ENCODE measurements at places on chromosomes 13 and 19. TPM values are rescaled to one million over a fixed set of nuclear protein-coding genes. Genes with fewer than 3 reads are reported as not detected.

Gene KLK2
- polyA plus RNA-seq, result 0.27 TPM

Gene CEACAM7
- polyA plus RNA-seq, result not detected

Gene ABCA7
- 7.6 TPM for polyA plus RNA-seq

Gene HOMER3
- polyA plus RNA-seq, result 48.2 TPM

Gene CLDND2
- polyA plus RNA-seq, result 1.0 TPM

Gene ZNF418
- 32.8 TPM for polyA plus RNA-seq

Gene SLC25A41
- polyA plus RNA-seq, result 1.0 TPM

Gene MAST3
- 6.3 TPM for polyA plus RNA-seq

Gene WDR62
- 7.8 TPM for polyA plus RNA-seq

Gene URAD
- polyA plus RNA-seq, result not detected

Gene ZNF850
- polyA plus RNA-seq, result 5.7 TPM

GRCh38 chr13:67303661-67304333, 73.7 kb upstream of the PCDH9 start:
- DNase-seq, result no peak

DNA sequence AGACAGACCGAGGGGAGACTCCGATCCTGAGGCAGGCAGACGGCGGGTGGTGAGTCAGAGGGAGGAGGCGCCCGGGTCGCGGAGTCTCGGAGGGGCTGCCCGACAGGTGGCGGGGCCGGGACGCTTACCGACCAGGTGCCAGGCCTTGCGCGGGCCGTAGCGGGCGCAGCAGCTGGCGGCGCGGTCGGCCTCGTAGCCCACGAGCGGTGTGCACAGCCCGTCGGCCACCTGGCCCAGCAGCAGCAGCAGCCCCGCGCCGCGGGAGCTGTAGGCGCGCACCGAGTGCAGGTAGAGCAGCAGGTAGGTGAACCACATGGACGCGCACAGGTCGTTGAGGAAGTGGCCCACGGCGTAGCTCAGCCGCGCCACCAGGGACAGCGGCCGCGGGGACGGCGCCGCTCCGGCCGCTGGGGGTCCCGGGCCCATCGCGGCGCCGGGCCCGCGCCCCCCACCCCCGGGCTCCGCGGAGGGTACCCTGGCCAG, 367 bp downstream of the MFSD12 start:
- no peak for DNase-seq

DNA sequence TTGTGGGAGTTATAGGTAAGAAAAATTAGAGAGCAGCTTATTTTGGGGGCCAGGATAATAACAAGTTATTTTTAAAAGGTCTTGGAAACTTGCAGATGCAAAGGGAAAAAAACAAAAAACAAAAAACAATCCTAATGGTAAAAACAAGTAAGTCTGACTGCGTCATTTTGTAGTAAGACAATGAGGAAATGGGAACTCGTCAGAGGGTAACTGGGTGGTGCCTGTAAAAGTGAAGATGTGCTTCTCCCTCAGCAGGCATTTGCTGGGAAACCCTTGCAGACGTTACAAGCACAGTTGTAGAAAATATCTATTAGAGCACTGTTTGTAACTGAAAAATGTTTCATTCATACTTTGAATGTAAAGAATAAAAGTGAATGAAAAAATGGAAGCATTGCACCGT, 2.2 kb upstream of the TNFSF13B start:
- no peak for DNase-seq

GRCh38 chr13:21033856-21034602, 27.4 kb downstream of the LATS2 start:
- DNase-seq, result no peak

DNA sequence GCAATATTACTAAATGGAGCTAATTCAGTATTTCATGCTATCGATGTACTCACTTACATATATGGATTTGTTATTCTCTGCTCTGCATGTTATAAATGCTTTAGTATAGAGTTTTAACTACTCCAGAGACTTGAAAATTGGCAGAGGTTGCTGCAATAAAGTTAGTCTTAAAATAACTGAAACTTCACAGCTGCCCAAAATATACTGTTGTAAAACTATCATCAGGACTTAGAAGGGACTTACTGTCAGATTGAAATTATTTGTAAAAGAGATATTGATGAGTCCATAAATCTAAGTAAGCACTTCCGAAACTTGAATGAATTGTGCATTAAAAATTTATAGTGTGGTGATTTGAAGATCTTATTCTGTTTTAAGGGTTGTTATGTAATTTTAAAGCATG, 1178.2 kb upstream of the PCDH20 start:
- DNase-seq, result peak; percentile 8

- DNase-seq, result no peak
Measured at GRCh38 chr13:32298695-32299094, 16.5 kb downstream of the ZAR1L start.

- peak; percentile 90 for DNase-seq
Measured at GRCh38 chr13:79782541-79783205, 301.7 kb downstream of the NDFIP2 start.

DNA sequence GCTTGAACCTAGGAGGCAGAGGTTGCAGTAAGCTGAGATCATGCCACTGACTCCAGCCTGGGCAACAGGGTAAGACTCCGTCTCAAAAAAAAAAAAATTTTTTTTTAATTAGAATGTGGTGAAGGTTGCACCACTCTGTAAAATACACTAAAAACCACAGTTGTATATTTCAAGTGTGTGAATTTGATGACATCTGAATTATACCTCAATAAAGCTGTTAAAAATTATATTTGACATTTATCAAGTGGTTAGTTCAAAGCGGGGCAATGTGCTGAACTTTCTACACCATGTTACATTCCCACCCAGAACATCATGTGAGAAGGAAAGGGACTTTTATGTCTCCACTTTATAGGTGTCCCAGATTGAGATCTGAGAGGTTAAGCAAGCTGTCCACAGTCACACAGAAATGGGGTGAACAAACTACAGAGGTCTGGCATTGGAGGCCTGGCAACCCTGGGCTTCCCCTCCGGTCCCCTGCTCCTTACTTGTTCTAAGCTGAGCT, 5.9 kb upstream of the S1PR5 start:
- DNase-seq, result no peak

DNA sequence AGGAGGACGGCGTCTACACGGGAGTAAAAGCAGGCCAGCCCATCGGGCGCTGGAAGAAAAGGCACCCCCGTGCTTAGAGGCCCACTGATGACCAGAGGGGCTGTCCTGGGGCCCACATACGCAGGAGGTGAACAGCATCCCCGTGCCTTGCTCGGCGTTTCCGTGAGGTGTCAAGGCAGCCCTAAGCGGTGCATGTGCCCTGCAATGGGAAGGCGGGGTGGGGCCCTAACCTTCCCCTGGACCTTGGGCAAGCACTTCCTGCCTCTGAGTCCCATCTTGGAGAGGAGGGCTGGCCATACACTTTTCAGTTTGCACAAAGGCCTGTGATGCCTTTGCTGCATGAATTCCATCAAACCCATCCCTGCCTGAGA, 47.8 kb upstream of the ATP11A start:
- DNase-seq, result no peak

GRCh38 chr19:27741236-27741635, 1471.7 kb downstream of the UQCRFS1 start:
- no peak for DNase-seq

- DNase-seq, result no peak
Measured at GRCh38 chr13:52903320-52903719, 54.9 kb upstream of the PCDH8 start.

- DNase-seq, result no peak
Measured at GRCh38 chr13:65613004-65613403, 1617.1 kb downstream of the PCDH9 start.

DNA sequence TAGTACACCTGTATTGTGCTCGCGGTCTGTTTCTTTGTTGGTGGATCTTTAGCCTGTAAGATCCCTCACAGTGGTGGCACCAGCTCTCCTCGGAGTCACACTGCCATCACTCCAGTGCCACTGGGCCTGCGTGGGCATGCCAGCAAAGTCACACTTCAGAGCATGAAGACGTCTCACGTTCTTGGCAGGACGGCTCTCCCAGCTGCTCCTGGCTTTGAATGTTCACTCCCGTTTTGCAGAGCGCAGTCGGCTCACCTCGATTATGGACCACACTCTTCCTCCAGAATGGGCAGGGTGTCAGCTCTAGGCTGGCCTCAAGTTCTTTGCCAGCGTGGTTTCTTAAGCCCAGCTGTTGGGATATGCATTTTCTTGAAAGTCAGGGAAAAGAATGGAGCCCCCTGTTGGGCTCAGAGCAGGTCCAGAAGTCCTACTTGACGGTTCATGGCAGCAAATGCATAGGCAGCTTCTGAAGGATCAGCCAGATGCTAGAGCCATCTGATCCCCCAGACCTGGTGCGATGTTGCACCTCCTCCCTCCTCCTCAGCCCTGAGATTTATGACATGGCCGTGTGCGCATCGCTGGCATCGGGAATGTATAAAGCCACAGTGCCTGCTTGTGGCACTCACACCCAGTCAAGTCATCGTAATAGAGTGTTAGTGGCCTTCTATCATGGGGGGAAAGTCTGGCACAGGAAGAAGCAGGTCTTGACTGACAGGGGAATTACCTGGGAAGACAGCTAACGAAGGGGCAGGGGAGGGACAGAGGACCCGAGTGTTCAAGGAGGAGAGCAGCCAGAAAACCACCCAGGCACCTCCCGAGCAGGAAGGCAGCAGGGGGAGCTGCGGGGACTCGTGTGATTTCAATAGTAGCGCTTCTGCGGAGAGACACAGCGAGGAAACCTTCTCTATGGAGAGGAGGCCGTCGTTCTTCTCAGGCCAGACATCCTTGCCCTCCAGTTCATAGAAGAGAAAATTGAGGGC, 40.2 kb upstream of the NPAS1 start:
- peak; percentile 66 for DNase-seq

GRCh38 chr19:1725100-1726064, 27.9 kb upstream of the ONECUT3 start:
- no peak for DNase-seq

DNA sequence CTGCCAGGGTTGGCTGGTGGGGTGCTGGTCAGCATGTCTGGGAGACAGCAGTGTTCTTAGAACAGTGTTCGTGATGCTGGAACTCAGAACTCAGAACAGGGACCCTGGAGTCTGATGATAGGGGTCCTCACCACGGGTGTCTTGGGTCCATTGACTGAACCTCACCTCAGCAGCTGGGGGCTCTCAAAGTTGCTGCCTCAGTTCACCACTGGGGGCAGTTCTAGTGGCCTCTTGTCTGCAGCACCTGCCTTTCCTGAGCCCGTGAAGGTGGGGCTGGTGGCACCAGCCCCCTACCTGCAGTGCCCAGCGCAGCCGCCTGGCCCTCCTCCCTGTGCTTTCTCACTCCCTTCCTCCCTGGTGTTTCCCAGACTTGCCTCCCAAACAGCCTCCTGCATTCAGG, 28.5 kb downstream of the SAFB start:
- DNase-seq, result no peak

GRCh38 chr19:38918526-38918925, 6.5 kb upstream of the CCER2 start:
- no peak for DNase-seq

GRCh38 chr19:4575267-4576015, 16.0 kb upstream of the SEMA6B start:
- peak; percentile 68 for DNase-seq

GRCh38 chr19:39759457-39760184, 19.0 kb upstream of the LEUTX start:
- DNase-seq, result no peak

GRCh38 chr13:49651570-49652354, 23.5 kb downstream of the ARL11 start:
- no peak for DNase-seq

DNA sequence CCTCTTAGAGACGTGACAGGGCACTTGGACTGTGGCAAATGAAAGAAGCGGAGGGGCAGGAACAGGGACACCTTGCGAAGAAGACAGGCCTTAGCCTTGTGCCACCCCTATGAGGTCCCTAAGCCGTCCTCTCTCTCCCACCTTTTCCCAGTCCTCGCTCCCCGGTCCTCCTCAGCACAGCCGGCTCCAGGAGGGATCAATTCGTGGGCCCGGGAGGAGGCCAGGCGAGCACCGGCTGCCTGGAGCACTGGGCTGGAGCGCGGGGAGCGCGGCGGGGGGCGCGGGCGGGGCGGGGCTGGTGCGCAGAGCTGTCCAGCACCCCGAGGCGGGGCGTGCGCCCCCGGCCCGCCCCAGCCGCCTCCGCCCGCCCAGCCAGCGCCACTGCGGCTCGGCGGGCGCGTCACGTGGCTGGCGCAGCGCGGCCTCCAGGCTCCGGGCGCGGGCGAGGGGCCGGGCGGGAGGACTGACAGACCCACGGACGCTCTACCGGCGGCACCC, at the start of gene LRP3:
TSS of gene LRP3 (plus strand) at position 466 of the 498 bp plus-strand sequence. CDS start 456 bp downstream, outside the sequence.
- no peak for DNase-seq

GRCh38 chr19:40332669-40333068, 15.5 kb downstream of the C19orf47 start:
- DNase-seq, result no peak

- no peak for DNase-seq
Measured at GRCh38 chr13:99255271-99255670, 2.9 kb downstream of the GPR18 start.

DNA sequence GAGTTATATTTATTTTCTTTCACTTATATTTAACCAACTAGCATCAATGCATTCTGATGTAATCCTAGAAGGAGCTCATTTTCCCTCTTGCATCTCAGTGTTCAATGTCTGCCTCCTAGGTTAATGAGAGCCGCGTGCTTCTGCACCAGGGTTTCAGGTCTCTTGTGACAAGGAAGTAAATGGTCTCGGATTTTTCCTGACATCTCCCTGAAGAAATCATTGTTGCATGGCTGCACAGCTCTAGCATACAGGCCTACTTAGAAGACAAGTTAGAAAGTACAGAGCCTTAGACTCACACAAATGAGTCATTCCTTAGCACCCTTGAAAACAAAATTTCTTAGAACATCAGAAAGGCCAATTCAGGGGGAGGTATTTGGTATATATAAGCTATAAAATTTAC, 57.2 kb upstream of the KLF12 start:
- DNase-seq, result peak; percentile 30

- DNase-seq, result no peak
Measured at GRCh38 chr13:113369881-113370280, 6.0 kb upstream of the GRTP1 start.

DNA sequence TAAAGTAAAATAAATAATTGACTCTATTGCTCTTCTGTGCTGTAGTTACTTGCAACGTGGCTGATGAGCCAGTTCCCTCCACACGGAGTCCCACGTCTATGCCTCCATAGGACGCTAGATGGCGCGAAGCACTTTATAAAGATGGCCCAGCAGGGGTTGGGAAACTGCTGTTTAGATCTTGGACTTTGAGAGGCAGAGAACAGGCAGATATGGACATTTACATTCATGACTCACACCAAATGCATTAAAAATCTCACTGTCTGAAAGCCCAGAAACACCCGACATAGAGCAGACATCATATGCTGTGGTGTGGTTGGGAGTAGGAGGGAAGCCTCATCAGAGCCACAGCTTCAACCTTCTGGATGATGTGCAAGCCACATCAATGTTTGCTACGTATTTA, 643.1 kb upstream of the ARGLU1 start:
- DNase-seq, result peak; percentile 89

DNA sequence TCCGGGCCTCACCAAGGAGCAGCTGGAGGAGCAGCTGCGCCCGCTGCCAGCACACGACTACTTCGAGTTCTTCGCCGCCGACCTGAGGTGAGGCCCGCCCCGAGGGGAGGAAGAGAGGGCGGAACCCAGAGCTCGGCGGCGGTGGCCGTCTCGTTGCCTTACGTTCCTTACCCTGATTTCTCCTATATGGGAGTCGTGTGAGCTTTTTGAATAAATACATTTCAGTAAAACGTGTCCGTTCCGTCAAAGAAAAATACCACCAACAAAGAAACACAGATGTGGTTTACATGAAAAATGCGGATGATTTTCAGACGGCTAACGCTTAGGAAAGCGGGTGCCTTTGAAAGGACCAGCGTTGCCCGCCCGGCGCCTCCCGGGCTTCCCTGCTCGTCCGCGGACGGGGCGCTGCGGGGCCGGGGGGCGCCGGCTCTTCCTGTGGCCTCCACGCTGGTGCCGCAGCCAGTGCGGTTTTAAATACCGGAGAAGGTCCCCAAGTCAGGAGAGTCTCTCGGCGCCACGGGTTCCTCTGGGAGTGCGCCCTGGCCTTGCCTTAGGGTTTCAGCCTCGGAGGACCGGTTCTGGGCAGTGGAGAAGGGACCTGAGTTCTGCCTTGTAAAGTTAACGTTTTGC, 755 bp downstream of the UPF3A start:
- DNase-seq, result peak; percentile 72

Data from left kidney (tissue), 8 donors.